ENCODE measurements at places on chromosomes 13 and 19. TPM values are rescaled to one million over a fixed set of nuclear protein-coding genes. Genes with fewer than 3 reads are reported as not detected.
A peak's percentile ranks its signal among the peaks of the same experiment; 100 is the strongest.

The GPR4 gene
- 1.1 TPM for polyA plus RNA-seq

- DNase-seq = no peak
Measured at GRCh38 chr13:93425411-93425810, 198.8 kb downstream of the GPC6 start.

- no peak for DNase-seq
Measured at GRCh38 chr13:43583321-43583720, 203.5 kb downstream of the ENOX1 start.

DNA sequence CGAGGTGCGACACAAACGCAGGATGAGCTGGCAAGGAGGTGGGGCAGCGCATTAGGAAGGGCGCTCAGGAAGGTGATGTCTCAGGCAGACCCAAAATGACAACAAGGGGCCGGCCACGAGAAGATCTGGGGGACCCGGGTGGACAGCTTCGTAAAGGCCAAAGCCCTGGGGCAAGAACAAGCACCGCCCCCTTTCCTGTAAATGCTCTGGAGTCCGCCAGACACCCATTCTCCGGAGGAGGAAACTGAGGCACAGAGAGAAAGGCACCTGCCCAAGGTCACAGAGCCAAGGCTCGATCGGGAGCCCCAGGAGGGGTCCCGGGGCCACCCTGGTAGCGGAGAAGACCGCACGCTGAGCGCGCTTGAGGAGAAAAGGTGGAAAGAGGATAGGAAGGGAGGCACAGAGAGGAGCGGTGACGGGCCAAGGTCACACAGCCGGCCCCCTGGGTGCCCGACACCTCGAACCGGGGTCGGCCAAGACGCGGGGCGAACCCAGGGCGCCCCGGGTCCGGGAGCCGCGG, 571 bp downstream of the SAFB2 start:
- DNase-seq = peak; percentile 45

DNA sequence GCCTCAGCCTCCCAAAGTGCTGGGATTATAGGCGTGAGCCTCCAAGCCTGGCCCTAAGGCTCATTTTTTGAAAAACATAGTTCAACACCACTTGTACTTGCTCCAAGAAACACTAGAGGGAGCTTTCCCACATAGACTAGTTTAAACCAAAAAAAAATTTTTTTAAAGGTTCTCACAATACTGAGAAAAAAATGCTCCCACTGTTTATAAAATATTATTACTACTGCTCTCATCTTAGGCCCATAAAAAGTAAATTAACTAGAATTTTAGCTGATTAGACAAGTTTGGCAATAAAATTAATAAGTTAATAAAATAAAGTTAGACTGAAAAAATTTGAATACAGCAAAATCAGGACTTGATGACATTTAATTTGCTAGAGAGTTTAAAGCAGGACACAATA, 109.5 kb downstream of the TBC1D4 start:
- DNase-seq = no peak

- DNase-seq = no peak
Measured at GRCh38 chr13:28432816-28433560, 61.9 kb downstream of the FLT1 start.

Measured in liver (tissue), 10 donors.